ENCODE measurements at places on chromosomes 1 and 21.
A peak's percentile ranks its signal among the peaks of the same experiment; 100 is the strongest.

DNA sequence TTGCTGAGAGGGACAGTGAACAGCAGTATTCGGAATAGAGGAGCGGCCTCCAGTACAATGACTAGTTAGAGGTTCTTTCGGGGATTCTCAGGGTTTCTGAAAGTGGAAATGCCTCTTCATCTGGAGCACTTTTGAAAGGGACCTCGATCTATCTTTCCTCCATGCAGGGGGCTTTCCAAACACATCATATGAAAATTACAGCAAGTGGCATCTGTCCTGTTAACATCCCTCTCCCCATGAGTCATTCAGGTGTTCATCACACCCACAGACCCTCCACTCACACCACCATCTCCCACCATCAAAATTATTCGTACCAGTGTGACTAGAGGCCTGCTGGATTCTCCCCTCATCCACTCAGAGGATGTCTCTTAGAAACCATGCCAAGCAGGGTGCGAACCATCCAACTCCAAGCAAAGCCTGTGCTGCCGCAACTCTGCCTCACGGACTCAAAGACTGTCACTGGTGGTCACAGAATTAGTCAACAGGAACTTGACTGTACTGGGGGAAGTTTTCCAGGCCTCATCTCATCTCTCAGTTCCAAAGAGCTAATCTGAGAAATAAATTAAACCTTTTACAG lies 211.1 kb downstream of the MRPL39 start:
- no peak for DNase-seq

GRCh38 chr21:35028451-35028978 lies 20.6 kb downstream of the RUNX1 start:
- DNase-seq, result no peak

- no peak for DNase-seq
Measured at GRCh38 chr1:20169932-20170331, 16.0 kb upstream of the UBXN10 start.

DNA sequence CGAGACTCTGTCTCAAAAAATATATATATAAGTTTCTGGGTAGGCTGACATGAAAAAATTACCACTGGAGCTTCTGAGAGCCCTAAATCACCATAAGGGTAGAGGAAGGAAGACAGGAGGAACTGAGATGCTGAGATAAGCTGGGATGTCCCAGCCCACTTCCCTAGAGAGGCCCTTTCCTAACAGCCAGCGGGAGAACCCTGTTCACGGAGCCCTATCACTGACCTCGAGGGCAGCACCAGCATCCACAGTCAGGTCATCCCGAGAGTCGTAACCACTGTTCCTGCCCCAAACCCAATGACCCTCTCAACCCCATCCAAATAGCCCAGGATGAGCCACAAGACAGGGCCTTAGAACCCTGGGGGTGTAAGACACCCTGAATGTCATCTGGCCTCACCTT lies 77.5 kb downstream of the CD34 start:
- no peak for DNase-seq

DNA sequence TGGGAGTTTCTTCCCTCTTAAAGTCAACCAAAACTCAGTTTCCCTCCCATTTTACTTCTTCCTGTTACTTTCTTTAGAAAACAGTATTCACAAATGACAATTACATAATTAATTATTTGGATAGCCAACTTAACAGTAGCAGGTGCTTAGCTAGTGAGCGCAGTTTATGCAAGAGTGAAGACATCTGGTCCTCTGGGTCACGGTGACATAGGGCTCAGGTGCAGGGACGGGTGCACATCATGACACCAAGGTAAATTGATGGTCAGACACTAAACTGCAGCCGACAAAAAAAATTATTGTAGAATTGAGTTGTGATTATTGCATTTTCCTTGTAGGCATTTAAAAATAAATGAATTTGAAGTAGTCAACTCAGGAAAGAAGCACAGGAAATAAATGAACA lies 142.0 kb upstream of the KCTD3 start:
- no peak for DNase-seq

GRCh38 chr1:160607011-160607671 lies 27.8 kb upstream of the CD84 start:
- peak; percentile 83 for DNase-seq

DNA sequence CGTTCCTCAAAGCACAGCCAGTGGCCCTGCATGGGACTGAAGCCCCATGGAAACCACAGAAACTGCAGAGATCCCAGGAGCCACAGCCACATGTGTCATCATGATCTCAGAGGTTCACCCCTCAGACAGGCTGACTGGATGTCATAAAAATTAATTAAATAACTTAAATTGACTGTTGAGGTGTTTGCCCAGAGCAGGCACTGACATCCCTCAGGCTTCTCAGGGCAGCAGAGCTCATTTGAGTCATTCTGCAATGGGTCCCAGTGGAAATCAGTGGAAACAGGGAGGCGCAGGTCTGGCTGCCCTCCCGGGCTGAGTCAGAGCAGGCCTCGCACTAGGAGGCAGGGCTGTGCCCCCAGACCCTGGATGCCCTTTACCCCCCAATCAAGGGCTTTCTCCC lies 135.1 kb downstream of the CDC7 start:
- no peak for DNase-seq

DNA sequence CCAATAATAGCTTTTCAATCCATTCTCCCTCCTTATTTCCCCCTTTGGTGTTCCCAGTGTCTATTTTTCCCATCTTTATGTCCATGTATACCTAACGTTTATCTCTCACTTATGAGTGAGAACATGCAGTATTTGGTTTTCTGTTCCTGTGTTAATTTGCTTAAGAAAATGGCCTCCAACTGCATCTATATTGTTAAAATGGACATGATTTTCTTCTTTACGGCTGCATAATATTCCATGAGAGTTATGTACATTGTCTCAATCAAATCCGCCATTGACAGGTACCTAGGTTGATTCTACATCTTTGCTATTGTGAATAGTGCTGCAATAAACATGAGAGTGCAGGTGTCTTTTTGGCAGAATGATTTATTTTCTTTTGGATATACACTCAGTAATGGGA lies 126.7 kb downstream of the CTH start:
- DNase-seq, result no peak

DNA sequence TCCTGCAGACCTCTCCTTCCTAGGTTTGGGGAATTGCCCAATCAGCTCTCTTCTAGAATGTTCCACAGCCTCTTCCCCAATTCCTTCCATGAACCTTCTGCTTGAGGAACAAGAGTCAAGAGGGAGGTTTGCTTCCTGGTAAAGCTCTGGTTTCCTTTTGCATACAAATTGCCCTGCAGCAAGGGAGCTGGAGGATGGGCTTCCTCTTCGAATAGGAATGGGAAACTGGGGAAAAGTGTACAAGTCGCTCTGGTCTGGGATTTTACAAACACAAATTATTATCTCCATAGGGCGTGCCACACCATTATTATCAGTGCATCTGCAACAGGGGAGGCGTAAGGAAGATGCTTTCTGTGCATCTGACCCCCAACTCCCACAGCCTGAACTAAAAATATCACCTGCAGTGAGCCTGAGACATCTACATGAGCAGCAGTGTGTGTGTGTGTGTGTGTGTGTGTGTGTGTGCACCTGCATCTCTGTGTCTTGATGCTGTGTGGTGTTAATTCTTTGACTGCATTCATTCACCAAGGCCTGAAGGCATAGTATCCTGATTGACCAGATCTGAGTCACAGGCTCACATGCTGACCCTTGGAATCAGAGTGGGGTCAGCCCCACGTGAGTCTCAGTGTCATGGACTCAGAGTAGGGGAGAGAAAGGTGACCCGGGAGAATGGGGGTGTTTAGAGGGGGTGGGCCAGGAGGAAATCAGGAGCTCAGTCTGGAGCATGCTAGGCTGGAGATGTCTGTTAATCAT lies 272.9 kb downstream of the KAZN start:
- no peak for DNase-seq

DNA sequence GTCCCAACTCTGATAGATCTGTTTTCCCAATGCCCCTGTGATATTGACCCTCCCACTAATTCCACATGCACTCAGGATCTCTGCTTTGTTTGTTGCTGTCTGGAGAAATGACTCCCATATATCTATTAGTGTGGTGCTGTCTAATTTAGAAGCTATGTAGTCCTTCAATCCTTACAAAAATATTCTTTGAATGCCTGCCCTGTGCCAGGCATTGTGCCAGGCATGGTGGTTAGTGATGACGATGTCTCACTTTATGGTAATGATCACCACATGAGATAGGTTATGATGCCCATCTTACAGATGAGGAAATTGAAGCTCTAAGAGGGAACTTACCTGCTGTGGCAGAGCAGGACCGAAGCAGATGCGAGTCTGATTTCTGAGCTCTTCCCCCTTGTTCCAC lies 12.9 kb downstream of the MYOG start:
- DNase-seq, result no peak

GRCh38 chr1:167880580-167881021 lies 33.3 kb downstream of the ADCY10 start:
- no peak for DNase-seq

- DNase-seq, result no peak
Measured at GRCh38 chr1:170592591-170593111, 60.7 kb downstream of the GORAB start.

DNA sequence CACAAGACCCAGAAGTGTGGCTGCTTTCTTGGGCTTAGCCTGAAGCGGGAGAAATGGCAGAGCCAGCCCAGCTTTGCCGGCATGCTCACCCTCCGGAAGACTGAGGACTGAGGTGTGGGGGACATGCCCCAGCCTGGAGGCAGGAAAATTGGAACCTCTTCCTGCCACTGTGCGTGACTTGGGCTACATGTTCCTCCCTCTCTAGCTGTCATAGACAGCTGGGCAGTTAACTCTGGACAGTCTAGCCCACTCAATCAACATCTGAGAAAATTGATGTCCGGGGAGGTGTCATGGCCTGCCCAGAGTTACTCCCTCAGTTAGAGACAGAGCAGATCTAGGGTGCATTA lies 59.7 kb downstream of the UBE2T start:
- DNase-seq, result no peak

DNA sequence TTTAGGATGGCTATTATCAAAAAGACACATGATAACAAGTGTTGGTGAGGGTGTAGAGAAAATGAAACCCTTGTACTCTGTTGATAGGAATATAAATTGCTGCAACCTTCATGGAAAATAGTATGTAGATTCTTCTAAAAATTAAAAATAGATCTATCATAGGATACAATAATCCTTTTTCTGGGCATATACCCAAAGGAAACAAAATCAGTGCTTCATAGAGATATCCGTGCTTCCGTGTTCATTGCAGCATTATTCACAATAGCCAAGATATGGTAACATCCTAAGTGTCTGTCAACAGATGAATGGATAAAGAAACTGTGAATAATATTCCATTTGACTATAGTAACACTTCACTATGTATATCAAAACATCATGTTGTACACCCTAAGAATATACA lies 106.7 kb downstream of the MIS18A start:
- no peak for DNase-seq

DNA sequence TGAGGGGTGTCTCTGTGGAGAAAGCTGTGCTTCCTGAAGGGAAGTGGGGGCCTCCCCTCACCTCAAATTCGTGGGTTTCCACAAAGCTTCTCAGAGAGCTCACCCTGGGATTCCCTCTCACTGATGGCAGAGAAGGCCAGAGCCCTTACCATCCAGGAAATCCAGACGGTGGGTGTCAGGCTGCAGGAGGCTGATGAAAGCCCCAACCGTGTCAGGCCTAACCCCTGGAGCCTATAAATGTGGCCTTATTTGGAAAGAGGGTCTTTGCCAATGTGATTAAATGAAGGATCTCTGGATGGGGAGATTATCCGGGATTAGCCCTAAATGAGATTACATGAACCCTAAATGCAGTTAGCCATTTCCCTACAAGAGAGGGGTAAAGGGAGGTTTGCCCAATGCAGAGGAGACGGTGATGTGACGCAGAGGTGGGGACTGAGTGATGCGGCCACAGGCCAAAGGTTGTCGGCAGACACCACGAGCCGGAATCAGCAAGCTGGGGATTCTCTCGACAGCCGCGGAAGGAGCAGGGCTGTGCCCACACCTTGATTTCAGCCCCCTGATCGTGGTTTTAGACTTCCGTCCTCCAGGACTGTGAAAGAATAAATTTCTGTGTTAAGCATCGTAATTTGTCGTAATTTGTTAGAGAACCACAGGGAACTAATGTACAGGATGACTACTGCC lies 82.6 kb downstream of the TOMM20 start:
- DNase-seq, result no peak

DNA sequence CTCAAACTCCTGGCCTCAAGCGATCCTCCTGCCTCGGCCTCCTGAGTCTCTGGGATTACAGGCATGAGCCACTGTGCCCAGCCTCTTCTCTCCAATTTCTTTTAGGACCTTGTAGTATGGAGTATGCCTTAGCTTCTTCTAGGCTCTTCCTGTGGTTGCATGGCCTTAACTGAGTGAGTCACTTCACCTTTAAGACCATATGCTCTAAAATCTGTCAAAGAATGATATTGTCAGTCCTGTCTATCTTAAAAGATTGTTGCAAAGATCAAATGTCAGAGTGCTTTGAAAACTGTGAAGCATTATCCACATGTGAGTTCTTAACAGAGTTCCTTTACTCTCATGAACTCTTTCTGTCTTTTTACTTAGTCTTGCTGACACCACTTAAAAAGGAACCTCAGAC lies 37.2 kb downstream of the ATP2B4 start:
- DNase-seq, result no peak

GRCh38 chr1:224329484-224329841 lies 509 bp downstream of the NVL start:
- DNase-seq, result no peak

DNA sequence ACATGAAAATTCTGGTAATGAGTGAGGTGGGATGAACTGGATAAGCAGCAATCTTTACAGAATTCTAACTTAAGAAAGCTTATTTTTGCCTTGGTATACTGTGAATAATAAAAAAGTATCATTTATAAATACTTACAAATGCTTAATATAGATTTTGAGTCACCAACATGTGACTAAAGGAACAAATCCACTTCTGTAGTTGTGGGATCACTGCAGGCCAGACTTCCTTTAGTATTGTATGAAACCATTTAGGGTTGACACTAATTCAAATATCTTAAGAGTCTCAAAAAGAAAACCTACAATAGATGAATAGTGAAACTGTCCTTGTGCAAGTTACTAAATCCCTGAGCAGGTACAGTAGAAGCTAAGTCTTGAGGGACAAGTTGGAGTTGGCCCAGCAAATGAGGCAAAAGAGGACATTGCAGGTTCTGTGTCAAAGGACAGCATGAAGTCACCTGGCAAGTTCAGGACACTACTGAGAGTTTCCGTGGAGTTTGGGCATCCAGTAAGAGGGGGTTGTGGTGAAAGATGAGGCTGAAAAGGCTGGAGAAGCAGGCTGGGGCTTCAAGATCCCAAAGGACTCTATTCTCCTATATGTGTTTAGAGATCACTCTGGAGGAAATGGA lies 5.9 kb upstream of the THEM4 start:
- DNase-seq, result no peak

DNA sequence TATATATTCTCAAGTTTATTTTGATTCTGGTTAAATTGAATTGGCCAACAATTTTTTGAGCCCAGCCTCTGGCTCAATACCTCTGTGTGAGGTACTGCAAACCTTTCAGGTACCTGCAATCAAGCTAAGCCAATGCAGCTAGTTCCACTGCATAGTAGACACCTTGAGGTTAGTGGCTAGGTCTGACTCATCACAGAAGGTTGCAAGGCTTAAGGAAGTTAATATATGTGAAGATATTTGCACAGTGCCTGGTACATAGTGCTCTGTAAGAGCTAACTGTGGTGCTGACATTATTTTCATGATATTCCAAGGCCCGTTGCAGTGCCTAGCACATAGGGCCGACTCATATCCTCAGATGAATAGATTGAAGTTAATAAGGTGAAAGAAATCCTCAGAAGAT lies 330.5 kb upstream of the KAZN start:
- DNase-seq, result no peak

GRCh38 chr1:116001739-116002487 lies 25.6 kb downstream of the SLC22A15 start:
- no peak for DNase-seq
